CD4-positive, alpha-beta T cell treated with Interferon alpha-2 for 1 hour (primary cell): ENCODE measurements at places on chromosomes 5 and 9.
A peak's percentile ranks its signal among the peaks of the same experiment; 100 is the strongest.

DNA sequence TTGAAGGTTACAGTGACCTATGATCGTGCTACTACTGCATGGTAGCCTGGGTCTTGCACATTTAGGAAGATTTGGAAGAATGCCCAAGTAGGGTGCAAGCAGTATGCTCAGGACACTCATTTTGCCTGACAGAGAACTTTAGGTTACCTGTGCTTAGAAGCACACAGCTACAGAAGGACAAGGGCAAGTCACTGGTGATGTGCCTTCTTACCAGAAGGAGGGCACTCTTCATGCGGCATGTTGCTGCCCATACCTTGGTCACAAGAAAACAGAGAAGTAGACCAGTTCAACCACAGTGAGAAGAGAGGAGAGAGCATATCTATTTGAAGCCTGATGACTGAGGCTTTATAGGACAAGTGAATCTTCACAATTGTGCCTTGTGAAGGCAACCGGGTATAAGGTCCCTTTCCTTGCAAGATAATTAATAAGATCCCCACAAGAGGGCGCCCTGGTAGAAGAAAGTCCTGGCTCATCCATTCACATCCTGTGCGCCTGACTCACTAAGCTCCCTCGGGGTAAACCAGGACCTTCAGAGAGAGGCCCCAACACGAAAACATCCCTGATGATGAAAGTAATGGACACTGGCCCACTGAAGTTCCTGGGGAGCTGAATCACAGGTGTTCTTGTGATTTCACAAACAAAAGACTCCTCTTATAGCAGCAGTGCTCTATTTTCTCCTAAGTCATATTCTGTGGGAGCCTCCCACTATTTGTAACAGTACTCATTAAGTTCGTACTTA is 38.1 kb upstream of the STARD4 start:
- peak; percentile 76 for DNase-seq

- no peak for DNase-seq
Measured at GRCh38 chr5:172939071-172939470, 20.2 kb upstream of the RPL26L1 start.

DNA sequence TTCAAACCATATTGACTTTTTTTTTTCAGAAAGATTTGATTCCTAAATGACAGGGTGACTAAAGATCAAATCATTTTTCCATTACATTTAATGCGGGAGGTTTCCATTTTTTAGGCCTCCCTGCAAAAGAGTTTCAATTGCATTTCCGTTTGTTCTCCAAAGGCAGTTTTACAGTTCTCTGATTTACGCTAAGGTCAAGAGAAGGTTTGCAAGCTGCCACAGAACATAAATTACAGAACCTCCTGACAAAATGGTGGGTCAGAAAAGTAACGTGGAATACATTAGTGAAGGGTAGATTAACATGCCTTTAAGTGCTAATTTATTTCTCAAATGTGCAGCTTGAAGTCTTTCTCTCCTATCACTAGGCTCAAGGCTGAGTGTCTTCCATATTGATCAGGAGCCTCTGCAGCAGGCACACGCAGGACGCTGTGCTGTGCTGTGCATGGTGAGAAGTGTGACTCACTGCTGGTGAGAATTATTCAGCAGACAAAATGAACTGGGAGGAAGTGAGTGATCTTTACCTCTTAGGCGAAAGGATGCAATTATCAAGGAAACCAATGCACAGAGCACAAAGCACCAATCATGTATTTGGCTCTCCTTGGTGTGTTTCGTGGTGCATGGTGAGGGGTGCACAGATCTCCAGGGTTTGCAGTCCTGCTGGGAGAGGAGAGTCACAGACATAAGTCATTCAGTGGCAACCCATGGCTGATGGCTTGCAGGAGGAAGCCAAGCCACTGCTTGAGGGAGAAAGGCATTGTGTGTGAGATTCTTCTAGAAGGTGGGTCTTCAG is 136.3 kb downstream of the TENT4A start:
- DNase-seq = no peak

- DNase-seq = no peak
Measured at GRCh38 chr9:87324613-87325194, 173.0 kb upstream of the DAPK1 start.

DNA sequence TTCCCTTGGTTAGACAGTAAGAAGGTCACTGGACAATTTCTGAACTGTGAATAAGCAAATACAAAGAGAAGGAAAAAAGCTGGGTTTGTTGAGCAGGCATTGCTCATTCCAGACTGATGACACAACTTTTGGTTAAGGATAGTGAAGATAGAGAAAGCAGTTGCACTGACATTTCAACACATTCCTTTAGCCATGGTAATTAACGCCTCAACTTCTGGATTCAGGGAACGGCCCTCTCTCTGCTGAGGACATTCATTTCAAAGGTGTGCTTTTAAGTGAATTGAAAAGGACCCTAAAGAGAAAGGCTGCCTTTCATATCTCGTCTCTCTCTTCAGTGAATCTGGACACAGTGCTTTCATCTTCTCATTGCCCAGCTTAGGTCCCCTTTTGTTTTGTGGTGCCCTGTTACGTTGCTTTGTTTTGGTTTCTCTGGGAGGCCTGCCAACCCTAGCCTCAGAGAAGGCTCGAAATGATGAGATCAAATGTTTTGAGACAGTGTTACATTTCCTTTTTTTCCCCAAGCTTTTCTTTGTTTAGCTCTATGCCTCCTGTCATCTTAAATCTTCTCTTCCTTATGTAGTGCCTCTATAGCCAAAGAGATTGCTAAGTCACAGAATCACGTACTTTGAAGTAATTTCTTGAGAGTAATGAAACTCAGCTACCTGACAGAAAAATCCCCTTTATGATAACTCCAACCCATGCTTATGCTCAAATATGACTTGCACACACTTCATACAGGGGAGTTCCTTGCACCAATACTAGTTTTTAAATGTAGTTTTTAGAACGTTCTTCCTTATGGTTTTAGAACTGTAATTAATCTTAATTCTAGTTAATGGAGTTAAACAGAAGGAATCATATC is 94.4 kb upstream of the IFNE start:
- DNase-seq = peak; percentile 28

DNA sequence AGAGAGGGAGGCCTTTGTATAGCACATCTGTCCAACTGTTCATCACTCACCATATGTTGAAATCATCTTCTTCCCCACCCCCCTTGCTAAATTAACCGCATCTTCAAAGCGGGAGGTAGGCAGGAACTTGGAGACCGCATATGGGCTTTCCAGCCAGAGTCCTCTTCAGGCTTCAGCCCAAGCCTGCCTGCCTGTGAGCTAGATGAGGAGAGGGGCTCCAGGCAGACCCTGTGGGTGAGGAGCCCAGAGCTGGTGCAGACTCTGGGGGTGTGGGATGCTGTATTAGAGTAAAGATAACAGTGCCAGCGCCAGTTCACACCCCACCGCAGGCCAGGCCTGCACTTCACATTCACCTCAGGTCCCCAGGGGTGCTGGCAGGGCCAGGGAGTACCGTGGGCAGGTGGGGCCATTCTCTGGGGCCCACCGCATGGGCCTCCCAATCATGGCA is 16.2 kb downstream of the PRRC2B start:
- DNase-seq = peak; percentile 62

GRCh38 chr5:67648201-67648671 is 451.6 kb upstream of the CD180 start:
- DNase-seq = no peak

DNA sequence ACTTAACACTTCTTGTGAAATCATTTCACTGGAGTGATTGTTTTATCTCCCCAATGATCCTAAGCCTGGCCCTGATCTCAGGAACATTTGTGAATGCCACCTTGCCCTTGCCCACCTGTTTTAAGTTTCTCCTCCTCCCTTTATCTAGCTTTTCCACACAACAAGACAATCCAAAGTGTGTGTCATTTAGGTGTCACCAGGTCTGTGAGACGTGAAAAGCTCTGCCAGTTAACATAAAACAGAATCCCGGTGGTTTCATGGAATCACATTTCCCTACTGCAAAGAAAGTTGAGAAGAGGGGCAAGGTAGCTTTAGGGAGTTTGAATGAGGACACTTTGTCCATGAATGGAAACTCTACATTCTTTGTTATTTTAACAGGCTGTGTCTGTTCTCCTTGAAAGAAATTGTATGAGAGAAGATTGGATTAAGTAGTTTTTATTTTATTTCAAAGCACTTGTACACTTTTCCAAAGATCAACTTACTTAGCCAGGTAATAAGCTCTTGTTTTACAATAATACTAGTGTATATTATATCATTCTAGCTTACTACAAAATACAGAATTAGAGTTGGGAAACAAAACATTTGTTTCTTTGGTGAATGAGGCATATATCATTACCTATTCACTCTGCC is 239.0 kb downstream of the ISL1 start:
- DNase-seq = no peak

GRCh38 chr5:134142806-134143205 is 28.3 kb downstream of the TCF7 start:
- no peak for DNase-seq

GRCh38 chr9:99025616-99026270 is 79.2 kb upstream of the TGFBR1 start:
- no peak for DNase-seq

- DNase-seq = no peak
Measured at GRCh38 chr9:133823189-133824105, 85.3 kb upstream of the SARDH start.

GRCh38 chr5:117893211-117893610 is 1095.1 kb downstream of the DTWD2 start:
- no peak for DNase-seq
